Stimulated activated CD8-positive, alpha-beta memory T cell treated with anti-CD3 and anti-CD28 coated beads, Interleukin-2, amount 100 ng/mL, for 1 hour (primary cell): ENCODE measurements at places on chromosomes 5 and 9.

GRCh38 chr9:112224401-112225289 is 49.5 kb upstream of the SUSD1 start:
- DNase-seq = no peak

DNA sequence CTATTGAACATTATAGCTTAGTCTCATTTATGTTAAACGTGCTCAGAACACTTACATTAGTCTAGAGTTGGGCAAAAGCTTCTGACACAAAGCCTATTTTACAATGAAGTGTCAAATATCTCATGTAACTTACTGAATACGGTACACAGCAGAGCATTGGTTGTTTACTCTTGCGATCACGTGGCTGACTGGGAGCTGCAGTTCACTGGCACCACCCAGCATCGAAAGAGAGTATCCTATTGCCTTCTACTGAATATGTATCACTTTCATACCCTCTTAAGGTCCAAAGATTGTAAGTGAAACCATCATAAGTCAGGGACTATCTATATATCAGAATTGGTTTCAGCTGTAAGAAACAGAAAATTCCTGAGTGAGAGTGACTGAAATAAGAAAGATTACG is 42.6 kb upstream of the OSMR start:
- DNase-seq = no peak

DNA sequence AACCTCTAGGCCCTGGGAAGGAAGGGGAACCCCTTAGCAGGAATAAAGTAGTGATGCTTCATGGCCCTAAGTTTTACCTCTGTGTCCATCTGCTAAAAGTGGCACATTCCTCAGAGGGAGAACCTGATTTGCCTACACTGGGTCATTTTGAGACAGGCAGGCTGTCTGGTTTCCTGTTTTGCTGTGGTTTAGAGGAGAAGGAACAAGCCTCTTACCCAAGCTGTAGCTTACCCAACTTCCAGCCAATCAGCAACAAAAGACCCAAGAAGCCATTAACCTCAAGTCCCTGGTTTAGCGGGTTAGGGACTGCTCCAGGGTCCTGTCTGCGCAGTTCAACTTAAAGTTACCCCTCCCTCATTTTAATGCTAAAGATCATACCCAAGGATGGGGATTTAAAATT is 411.0 kb downstream of the MAT2B start:
- no peak for DNase-seq

DNA sequence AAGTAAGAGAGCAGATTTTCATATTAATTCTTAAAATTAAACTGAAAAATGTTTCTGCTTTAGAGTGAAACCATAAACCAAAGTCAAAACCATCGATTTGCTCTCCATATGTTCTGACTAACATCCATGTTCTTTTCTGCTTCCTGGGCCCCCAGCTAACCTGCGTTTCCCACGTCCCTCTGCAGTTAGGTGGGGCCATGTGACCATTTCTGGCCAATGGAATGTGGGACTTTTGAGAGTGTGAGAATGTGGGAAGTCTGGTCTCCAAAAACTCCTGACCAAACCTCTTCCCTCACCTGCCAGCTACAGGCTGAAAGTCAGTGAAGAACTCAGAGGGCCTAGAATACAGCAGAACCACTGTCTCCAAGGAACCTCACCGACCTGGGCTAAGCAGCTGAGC is 44.9 kb downstream of the ANKH start:
- no peak for DNase-seq

GRCh38 chr5:132677191-132677590 is 3.4 kb downstream of the IL4 start:
- no peak for DNase-seq

- DNase-seq = no peak
These were observed 19.5 kb downstream of the MORN5 start for GRCh38 chr9:122179054-122179689.

DNA sequence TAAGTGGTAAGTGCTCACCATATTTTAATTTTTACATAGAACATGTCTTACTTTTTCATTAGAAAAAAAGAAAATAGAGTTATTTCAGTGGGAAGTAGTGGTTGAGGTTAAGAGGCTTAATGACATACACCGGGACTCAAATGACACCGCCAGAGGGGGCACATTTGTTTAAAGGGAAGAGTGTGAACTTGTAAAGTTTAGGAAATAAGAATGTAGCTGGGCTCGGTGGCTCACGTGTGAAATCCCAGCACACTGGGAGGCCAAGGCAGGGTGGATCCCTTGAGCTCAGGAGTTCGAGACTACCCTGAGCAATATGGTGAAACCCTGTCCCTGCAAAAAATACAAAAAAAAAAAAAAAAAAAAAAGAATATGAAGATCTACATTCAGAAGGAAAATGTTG is 43.4 kb upstream of the TNFAIP8 start:
- DNase-seq = no peak

DNA sequence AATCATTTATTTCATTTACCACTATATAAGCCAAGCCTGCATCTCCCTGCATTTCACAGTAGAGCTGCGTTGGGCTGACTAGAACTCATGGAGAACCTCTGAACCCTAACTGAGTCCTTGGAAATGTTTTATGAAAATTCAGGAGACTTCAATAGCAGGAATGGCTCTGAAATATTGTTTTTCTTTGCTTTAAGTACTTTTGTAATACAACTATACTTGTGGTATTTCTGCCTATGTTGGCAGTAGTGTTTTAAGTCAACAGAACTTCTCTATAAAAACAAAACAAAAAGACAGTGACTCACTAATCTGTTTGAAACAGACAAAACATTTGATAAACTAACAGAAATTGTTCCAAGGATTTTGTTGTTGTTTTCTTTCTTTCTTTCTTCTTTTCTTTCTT is 489.2 kb upstream of the MEF2C start:
- no peak for DNase-seq

GRCh38 chr5:58842852-58843251 is 260.0 kb downstream of the RAB3C start:
- no peak for DNase-seq

DNA sequence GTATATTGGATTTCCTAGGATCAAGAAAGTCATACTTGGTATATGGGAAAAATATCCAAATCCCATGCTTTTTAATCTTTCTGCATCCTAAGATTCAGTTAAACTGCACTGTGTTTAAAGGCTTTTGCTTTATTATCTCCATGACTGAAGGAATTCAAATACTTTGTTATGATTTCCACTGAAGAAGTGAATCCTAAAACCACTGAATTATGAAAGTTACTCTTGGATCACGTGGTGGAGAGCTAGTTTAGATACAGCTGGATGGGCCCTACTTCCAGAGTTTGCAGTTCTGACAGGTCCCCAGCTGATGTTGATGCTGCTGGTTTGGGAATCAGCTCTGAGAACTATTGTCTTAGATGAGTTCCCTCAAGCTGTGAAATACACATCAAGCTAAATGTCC is 5.0 kb downstream of the DAB2 start:
- no peak for DNase-seq

GRCh38 chr5:140977003-140977402 is 10.7 kb downstream of the PCDHAC2 start:
- DNase-seq = no peak

DNA sequence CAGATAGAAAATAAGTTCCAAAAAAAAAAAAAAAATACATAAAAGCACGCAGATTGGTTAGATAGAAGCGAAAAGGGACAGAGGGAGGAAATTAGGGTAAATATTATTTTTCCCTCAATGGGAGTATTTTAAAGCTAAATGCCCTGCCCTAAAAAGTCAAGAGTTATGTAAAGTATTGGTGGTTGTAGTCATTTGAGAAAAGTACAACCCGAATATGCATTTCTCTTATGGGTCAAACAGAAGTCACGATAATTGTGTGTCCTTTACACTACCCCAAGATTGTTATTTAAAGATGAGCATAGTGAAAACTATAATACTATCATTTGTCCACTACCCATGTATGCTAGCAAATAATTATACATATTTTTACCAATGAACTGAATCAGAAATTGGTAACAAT is 368.7 kb downstream of the NDUFS4 start:
- DNase-seq = no peak

DNA sequence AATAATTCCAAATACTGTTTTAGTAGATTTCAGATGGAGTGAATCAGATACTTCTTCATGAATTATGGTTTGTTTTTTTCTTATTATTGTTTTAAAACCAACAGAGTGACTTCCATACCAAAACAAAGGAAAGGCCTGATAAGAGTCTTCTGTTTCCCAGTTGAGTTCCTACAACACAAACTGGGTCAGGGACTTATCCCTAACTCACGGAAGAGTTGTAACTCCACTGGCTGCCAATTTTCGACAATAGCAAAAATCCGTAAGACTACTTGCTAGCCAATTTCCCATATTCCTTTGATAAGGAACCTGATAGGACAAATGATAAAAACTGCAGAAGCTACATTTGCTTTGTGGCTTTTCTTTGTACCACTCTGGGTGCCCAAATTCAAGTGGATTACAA is 219.2 kb downstream of the AP3B1 start:
- no peak for DNase-seq

DNA sequence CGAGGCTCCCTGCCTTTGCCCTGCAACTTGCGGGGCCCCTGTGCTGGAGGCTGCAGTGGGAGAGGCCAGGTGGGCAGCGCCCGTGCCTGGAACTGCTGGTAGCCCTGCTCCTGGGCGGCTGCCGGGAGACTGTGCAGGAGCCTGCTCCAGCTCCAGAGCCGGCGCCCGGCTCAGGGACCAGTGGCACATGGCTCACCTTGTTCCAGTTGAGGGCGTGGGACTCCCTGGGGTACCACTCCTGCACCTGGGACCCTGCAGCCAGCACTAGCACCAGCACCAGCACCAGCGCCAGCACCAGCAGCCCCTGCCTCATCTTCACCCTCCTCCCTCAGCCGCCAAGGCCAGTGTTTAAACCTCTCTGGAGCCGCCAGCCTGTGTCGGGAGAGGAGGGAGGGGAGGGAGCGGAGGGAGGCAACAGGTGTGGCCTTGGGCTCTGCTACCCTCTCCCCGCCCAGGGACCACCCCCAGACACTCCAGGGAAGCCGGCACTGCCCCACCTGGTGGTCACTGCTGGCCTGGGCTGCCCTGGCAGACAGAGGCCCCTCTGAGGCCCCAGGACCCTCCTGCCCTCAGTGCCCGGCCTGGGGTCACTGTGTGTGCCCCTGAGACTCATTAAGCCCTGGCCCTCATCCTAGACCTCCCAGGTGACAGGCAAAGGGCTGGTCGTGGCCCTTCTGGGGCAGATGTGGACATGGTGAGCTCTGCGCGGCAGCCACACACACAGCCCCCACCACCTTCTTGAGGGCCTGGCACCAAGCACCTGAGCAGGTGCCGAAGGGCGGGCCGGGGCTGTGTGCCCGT is at the start of gene LCN10:
Gene LCN10, minus strand, starts transcription at position 350 of the 801 bp plus-strand sequence. Its CDS starts 37 bp downstream, at position 313.
- DNase-seq = no peak

DNA sequence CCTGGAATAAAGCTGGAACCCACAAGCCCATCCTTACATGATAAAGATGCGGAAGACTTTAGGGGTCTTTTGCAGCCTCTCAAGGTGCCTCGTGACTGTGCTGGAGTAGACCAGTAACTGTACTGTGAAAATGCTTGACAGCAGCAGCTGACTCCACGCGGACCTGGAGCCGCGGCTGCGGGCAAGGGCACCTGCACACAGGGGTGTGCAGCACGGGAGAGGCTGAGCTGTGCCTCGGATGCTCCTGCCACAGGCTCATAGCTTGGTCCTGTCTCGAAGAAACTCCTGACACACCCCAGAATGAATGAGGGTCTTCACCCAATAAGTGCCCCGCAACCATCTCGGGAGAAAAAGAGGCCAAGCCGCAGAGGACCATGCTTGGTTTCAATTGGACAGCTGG is 40.3 kb upstream of the CEP72 start:
- DNase-seq = no peak

GRCh38 chr5:34035756-34036155 is 7.3 kb downstream of the C1QTNF3 start:
- DNase-seq = no peak

- DNase-seq = no peak
These were observed 339.2 kb downstream of the PIK3R1 start for GRCh38 chr5:68554571-68555279.

DNA sequence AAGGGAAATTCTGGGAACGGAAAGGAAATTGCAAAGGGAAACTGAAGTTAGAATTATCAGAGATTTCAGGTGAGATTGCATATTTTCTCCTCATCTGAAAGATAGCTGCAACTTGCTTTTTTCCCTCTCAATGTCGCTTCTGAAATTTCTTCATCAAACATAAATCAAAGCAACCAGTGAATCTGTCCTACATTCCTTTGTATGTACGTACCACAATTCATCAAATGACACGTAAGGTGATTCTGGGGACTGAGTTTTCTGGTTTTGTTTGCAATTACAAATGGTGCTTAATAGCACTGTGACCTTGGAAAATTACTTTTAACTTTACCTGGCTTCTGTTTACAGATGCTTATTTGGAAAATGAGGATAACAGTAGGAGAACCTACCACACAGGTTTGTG is 21.9 kb upstream of the CNOT6 start:
- DNase-seq = no peak

DNA sequence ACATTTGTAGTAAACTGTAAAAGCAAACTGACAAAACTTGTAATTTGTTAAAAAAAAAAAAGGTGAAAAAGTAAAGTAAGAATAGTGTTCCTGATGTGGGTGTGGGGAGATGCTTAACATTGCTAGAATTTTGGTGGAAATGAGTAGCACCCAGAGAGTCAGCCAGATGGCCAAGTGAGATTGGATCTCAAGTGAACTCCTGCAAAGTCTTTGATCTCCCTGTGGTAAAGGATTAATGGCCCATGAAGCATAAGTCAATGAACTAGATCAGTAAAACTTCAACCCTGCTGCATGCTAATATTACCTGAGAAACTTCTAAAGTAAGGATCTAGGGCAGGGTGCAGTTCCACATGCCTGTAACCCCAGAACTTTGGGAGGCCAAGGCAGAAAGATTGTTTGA is 19.0 kb upstream of the FAM169A start:
- no peak for DNase-seq

DNA sequence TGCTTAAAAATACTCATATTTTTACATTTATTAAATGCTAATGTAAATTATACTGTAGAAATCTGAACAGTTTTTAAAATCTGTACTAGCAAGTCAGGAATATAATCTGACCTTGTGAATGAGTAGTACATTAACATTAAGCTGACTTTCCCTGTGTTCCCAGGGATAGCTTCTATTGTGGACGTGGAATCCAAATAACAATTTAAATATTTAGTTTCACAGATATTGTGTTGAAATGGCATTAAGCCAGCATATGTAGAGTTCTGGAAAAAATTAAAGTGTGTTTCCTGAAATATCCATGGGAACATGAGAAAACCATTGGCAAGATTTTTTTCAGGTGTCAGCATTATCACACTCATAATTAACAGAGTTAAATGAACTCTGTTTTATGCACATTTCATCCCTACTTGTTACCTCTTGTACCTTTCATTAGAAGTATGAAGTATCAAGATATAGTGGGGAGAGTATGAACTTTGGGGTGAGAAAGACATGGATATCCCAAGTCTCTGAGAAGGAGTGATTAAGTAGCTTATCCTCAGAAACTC is 5.7 kb downstream of the RABGAP1 start:
- DNase-seq = no peak

GRCh38 chr5:138282920-138283742 is 8.7 kb upstream of the GFRA3 start:
- no peak for DNase-seq

DNA sequence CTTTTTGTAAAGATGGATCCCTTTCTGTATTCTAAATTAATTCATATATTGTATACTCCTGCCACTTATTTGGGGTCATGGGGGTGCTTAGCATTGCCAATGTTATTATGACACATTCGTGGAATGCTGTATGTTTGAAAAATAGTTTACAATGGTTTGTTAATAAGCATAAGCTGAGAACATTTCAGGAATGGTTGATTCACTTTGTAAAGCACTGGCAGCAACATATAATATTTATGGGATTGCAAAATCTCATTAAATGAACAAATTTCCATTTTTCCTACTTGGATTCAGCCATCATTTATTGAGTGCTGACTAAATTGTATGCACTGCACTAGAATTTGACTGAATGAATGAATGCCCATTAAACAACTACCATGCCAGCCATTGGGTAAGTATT is 215.2 kb upstream of the KLF4 start:
- DNase-seq = no peak

GRCh38 chr5:6714226-6715041 is 1.2 kb downstream of the TENT4A start:
- DNase-seq = no peak
